ENCODE measurements at places on chromosomes 6 and 20.

GRCh38 chr6:19803331-19804204 lies 33.6 kb upstream of the ID4 start:
- DNase-seq = peak; percentile 49

GRCh38 chr20:17262786-17263185 lies 35.9 kb downstream of the PCSK2 start:
- DNase-seq = no peak

DNA sequence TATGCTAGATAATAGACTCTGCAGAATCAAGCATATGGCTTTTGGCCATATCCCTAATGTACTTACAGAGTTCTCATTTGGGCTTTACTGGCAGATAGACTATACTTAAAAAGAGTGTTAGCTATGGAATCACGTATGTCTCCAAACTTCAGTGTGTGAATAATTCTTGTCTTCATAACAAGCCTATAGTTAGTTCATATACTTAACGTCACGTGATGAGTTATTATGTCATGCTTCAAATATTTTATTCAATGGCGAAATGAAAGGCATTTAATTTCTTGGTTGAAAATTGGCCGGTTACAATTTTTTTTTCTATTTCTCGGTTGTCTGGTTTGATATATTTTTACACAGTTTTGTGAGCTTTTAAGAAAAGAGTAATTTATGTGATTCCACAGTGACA lies 62.7 kb downstream of the MEI4 start:
- DNase-seq = no peak

DNA sequence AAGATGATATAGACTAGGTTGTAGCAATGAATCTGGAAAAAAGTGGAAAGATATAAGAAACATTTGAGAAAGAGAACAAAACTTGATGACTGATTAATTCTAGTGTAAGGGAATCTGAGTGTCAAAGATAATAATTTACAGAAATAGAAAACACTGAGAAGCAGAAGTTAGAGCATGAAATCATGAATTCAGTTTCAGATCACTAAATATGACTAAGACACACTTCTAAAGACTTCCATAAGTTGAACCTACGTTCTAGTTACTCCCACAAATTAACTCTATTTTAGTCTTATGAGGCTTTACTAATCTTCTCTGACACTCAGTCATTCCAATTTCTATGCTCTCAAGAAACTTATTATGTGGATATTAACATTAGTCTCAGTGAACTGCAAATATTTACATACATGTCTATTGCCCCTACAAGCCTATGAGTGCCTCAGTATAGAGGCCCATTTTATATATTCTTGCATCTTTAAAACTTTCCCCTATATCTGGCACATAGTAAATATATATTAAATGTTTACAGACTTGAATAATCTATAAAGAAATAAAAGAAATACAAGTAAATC lies 30.4 kb downstream of the IBTK start:
- DNase-seq = no peak

- peak; percentile 78 for DNase-seq
These were observed 567 bp upstream of the FNDC11 start for GRCh38 chr20:63553251-63553932.

DNA sequence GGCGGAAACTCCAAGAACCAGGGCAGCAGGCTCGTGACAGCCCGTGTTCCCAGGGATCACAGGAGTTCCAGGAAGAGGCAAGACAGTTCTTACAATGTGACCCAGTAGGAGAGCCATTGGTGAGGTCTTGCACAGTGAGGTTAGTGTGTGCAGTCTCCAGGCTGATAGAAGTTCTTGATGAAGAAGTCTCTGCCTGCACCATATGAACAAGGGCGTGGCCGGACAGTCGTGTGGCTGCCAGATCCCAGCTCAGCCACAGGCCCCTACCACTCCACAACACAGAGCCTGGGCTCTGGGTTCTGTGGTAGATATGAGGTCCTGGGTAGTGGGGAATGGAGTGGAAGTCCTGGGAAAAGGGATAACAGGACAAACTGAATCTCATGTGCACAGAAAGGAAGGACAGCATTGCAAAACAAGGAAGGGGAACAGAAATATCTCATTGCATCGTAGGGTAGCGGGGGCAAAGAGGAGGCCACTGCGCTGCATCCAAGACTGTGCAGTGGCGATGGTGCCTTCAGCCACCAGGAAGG lies 65.2 kb downstream of the STX11 start:
- peak; percentile 24 for DNase-seq

- peak; percentile 61 for DNase-seq
These were observed 9.8 kb upstream of the AKAP7 start for GRCh38 chr6:131125431-131125830.

DNA sequence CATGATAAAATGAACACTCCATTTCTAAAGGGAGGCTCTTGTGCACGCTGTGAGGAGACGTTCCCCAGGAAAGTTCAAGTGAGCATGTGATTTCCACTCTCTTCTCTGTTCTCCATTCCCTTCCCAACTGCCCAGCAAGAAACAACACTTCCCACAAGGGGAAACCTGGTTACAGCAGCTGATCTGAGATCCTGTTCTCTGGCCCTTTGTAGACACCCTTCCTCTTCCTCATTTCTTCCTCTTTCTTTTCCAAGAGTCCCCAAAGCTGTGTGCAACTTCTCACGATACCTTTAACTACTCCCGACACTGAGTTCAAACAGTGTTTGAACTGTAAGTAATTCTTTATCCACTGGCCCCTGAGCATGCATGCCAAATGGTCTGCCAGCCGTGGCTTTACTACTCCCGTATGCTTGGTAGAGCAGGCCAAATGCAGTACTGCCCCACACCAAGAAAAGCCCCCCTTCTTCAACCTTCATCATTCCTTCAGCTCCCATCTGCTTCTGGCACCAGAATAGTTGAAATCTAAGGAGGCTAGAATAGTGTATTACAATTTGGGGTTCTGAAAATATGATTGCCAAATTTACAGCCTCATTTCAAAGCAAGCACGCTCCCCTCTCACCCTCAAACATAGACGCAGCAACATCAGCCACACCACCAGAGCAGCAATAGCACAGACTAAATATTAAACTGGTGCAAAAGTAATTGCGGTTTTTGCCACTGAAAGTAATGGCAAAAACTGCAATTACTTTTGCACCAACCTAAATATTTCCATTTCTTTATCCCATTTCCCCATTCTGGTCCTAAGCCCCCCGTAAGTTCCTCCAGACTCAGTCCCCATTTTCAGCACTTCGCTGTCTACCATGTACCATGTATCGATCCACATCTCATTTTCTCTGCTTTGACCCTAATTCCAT lies 4.3 kb downstream of the HLA-DMB start:
- no peak for DNase-seq

GRCh38 chr6:26032340-26033084 lies 54.7 kb upstream of the HFE start:
- peak; percentile 84 for DNase-seq

GRCh38 chr6:122740936-122741335 lies 38.6 kb upstream of the FABP7 start:
- no peak for DNase-seq

- no peak for DNase-seq
These were observed 234.5 kb upstream of the THEMIS start for GRCh38 chr6:128135325-128135724.

DNA sequence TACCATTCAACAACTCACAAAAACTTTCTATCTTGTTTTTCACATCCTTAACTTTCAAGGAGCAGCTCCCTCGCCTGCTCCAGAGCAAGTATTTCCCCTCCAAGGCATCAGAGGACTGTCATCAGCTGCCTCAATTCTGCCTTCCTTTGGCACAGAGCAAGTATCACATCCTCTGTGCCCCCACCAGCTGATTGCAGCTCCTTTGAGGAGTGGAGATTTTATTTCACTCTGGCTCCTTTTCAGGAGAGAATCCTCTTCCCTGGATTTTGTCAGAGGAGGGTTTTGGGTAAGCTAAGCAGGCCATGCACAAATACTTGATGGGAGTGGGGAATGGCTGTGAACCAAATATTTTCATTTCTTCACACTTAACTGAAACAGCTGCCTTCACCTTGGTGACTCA lies 610.5 kb upstream of the FLRT3 start:
- no peak for DNase-seq

- DNase-seq = no peak
These were observed 38.7 kb downstream of the STK38 start for GRCh38 chr6:36508532-36508931.

DNA sequence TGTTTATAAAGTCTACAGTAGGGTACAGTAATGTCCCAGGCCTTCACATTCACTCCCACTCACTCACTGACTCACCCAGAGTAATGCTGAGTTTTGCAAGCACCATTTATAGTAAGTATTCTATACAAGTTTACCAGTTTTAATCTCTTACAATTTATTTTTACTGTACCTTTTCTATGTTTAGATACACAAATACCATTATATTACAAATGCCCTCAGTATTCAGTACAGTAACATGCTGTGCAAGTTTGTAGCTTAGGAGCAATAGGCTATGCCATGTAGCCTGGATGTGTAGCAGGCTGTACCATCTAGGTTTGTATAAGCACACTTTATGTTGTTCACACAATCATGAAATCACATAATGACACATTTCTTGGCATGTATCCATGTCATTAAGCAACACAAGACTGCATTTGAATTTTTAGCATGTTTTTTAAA lies 673.6 kb downstream of the CD109 start:
- DNase-seq = peak; percentile 89

DNA sequence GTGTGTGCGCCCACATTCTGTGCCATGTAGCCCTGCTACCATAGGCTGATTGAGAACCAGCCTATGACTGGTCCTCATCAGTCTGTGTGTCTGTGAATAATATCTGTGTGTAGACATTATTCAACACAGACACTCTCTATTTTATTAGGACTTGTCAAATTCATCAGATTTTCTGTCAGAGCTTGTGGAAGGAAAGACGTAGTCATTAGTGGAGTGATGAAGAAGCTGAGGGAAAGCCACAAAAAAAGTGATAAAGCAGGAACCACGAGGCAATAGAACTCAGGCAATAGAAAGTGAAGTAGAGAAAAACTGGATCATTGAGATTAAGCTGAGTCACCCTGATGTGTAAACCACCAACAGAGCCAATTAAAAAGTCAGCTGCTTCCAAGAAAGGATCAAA lies 122.2 kb upstream of the MARCKS start:
- DNase-seq = peak; percentile 57

DNA sequence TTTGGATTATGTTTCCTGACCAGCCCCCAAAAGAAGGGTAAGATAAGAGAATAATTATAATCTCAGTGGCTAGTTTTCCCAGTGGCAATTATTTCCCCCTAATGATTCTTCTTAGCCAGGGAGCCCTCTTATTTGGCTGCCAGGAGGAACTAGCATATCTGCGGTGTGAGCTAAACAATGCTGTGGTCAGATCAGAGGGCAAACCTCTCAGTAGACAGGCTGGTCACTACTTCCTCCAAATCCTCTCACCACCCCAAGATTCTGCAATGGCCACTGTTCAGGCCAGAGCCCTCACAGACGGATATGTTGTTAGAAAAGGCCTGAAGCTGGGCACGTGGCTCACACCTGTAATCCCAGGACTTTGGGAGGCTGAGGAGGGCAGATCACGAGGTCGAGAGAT lies 273.4 kb upstream of the SASH1 start:
- DNase-seq = no peak

DNA sequence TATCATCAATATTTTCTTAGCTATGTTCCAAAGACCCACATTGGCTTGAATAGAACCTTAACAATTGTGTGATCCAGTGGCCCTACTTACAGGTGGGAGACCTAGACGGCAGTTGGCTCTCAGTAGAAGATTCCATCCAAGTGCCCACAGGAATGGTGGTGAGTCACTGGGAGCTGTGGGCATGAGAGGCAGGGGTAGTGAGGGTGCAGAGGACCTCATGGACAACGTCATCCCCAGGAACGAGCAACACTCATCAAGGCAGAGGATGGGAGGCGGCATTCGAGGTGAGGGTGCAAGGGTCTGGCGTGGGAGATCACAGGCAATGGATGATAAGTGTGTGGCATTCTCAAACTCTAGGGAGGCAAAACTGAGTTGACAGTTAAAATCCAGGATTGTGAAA lies 17.5 kb upstream of the SPO11 start:
- no peak for DNase-seq

DNA sequence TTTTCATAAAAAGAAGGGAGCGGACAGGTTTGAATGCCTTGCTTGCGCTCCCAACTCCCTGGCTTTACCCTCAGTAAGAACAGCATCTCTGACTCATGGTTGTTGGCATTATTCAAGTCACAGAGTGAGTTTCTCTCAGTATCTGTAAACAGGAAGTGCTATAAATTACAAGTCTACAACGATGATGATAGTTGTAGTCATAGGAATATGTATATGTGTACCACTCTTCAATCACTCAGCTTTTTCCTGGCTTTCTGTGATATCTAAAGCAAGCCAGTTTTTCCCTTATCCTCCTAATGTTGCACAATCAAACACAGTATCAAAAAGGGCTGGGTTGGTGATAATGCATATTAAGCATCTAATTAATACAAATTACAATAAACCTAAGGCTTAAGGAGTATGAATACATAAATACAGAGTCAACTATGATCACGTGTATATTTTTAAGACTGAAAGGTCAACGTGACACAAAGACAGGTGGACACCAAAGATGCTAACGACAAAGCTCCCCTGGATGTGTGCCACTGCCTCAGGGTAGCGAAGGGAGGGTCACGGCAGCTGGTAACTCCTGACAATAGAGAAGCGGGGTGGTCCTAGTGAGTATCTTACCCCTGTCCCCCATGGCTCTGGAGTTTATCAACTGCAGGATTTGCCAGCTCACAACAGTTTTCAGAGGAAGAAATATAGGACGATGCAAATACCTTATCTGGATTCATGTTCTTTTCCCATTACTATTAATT lies 202.8 kb downstream of the BTBD9 start:
- peak; percentile 68 for DNase-seq

GRCh38 chr6:110255211-110255750 lies 75.1 kb downstream of the CDC40 start:
- DNase-seq = peak; percentile 20

DNA sequence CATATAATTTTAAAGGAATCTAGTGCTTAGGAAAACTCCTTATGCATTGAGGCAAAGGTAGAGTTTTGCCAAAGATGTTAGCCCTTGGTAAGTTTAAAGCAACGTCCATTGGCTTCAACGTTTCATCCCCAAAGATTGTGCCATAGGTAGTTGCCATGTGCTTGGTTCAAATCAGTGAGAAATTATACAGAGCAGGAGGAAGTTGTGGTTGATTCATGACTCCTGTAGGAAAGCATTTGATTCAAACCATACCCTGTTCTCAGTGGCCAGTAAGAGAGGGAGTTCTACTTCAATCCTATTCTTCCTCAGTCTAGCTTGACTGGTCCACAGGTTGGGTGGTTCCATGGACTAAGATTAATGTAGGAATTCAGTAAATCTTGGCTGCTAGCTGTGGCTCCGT lies 535.6 kb downstream of the QKI start:
- peak; percentile 42 for DNase-seq

DNA sequence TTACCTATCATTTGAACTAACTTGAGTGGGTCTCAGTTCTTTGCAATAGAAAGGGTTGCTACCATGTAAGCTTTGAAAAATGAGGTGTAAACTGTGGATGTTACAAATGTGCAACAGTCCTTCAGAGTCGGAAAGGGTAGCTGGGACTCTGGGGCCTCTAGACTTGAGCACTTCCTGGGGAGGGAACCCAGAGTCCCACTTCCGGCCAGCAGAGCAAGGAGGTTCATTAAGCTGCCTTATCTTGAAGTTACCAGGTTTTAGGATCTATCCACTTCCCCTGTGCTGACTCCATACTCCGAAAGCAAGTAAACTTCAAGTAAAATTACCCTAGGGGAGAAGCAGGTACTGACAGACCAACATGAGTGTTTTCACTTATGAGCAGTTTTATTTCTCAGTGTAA lies 9.4 kb downstream of the TRIM10 start:
- DNase-seq = no peak
